ENCODE measurements at places on chromosomes 5 and 9.
A peak's percentile ranks its signal among the peaks of the same experiment; 100 is the strongest.

DNA sequence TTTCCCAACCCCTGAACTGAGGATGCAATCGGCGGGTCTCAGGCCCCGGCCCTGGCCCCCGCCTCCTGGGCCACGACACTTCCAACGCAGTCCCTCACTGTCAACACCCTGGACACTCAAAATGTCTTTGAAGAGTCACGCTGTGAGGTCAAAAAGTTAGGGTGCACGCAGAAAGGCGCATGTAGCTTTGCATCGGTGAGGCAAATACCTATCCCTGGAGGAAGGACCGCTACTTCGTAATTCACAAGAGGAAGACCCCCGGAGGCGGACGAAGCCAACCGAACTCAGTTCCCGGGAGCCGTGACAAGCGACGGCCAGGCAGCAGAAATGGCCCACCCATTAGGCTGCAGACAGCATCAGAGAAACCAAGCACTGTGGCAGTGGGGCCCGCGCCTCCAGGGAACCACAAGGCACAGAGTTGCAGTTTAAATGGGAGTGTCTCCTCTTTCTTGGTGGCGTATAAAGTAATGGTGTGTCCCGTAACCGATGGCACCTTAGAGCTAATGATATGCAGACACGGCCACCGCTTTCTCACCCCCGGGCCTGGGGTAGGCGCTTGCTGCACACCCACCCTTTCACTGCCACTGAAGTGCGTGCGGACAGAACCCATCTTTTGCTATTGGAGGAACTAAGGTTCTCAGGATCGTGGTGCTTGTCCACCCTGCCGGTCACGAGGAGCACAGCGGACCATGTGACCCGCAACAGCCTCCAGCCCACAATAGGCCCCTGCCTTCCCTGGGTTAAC, 9.0 kb downstream of the ADAMTS2 start:
- DNase-seq: no peak

- no peak for DNase-seq
Measured at GRCh38 chr5:59648038-59648831, 245.3 kb downstream of the PDE4D start.

DNA sequence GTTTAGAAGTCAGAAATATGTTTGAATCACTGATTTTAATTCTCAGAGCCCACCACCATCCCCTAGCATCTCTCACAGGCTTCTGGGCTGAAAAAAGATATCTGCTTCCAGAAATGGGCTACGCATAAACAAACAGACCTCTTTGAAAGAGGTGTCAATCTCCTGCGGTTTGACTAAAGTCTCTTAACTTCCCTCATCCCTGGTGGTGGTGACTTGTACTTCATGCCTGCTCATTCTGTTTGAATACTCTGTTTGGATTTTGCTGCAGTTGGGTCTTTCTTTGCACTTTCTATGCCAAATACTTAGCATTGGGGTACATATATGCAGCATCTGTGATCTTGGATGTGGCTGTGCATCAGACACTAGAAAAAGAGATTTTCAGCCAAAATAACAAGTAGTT, 157.2 kb upstream of the ATP10B start:
- no peak for DNase-seq

GRCh38 chr9:86201474-86202337, 57.8 kb downstream of the C9orf153 start:
- no peak for DNase-seq

DNA sequence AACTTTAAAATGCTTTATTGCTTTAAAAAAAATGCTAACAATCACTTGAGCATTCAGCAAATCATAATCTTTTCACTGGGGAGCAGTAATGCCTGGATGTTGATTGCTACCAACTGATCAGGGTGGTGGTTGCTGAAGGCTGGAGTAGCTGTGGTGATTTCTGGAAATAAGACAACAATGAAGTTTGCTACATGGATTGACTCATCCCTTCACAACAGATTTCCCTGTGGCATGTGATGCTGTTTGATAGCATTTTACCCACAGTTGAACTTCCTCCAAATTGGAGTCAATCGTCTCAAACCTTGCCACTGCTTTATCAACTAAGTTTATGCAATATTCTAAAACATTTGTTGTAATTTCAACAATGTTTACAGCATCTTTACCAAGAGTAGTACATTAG, 83.3 kb downstream of the MLLT3 start:
- DNase-seq: no peak

GRCh38 chr5:147305147-147305546, 70.3 kb downstream of the STK32A start:
- DNase-seq: no peak

- no peak for DNase-seq
Measured at GRCh38 chr9:75642522-75642921, 248.0 kb upstream of the PCSK5 start.

DNA sequence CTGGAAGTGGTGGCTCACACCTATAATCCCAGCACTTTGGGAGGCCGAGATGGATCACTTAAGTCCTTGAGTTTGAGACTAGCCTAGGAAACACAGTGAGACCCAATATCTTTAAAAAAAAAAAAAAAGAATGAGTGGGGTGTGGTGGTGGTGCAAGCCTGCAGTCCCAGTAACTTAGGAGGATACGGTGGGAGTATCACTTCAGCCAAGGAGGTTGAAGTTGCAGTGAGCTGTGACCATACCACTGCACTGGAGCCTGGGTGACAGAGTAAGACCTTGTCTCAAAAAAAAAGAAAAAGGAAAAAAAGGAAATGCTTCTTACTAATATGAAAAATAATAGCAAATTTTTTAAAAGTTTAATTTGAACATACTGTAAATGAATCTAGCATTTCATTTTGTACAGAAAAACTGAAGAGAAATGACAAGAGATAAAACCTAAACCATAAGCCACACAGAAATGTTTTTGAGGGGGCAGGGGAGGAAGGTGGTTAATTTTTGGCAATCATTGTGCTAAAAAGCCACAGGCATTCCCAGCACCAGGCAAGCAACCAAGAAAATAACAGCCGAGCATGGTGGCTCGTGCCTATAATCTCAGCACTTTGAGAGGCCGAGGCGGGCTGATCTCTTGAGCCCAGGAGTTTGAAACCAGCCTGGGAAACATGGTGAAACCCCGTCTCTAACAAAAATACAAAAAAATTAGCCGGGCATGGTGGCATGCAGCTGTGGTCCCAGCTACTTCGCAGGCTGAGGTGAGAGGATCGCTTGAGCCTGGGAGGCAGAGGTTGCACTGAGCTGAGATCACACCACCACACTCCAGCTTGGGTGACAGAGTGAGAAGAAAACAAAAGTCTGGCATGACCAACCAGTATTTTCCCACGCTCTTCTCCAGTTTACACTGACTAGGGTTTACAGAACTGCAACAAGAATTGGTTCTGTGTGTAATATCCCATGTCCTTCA, 114.5 kb upstream of the NR5A1 start:
- DNase-seq: no peak

- DNase-seq: no peak
Measured at GRCh38 chr5:124755041-124755440, 8.6 kb upstream of the ZNF608 start.

DNA sequence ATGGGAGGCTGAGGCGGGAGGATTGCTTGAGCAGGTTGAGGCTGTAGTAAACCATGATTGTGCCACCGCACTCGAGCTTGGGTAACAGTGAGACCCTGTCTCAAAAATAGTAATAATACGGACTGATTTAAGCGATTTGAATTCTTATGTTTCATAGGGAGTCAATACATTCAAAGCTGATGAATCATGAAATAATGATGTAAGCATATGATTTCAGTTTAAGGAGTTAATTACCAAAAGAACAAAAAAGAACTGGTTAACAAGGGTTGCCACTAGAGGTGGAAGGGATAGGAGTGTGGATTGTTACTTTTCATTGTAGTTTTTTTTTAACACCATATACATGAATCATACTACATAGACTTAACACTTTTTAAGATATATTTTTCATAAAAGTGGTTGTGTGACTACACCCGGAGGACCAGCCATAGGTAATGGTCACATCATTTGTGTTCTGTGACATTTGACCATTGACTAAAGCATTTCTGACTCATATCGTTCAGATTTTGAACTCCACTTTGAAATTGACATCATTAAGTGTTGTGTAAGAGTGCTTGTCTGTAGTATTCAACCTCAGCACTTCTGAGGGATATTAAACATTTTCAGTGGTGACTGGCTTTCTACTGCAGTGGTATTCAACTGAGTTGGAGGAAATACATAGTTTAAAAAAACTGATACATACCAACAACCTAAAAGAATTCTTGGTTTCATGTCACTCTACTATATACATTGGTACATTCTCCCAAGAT, 7.0 kb downstream of the TRMT10B start:
- no peak for DNase-seq

DNA sequence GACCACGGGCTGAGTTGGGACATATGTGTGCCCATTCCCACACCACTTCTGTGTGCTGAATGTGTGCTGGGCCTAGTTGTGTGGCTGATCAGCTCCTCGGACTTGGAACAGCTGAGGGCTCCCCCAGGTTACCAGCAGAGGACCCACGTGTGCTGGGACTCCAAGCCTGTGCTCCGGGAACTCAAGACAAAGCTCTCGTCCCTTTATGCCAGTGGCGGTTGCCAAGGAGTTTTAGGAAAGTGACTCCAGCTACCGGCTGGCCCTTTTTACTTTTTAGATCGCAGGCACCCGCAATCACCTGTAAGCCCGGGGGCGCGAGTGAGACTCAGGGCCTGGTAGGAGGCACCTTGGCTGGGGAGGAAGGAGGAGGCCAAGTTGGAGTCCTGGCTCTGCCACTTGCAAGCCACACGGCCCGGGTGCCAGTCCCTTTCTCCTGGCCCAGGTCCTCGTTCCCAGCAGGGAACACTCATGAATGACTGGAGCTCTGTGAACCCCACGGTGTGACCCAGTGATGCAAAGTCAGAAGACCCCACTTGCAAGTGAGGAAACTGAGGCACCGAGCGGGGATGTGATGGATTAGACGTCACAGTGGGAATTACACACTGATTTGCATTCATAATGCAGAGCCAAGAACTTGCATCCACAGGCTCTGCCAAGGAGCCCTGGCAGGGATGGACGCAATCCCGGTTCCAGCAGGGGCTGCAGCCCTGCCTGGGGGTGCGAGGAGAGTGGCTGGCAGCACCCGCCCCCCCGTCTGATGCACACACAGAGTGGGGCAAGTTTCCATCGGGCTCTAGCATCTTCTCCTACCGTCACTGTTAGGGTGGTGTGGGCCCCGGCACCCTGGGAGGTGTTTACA, 26.9 kb downstream of the CRB2 start:
- DNase-seq: no peak

GRCh38 chr9:97633859-97634490, 354 bp downstream of the NCBP1 start:
- no peak for DNase-seq

DNA sequence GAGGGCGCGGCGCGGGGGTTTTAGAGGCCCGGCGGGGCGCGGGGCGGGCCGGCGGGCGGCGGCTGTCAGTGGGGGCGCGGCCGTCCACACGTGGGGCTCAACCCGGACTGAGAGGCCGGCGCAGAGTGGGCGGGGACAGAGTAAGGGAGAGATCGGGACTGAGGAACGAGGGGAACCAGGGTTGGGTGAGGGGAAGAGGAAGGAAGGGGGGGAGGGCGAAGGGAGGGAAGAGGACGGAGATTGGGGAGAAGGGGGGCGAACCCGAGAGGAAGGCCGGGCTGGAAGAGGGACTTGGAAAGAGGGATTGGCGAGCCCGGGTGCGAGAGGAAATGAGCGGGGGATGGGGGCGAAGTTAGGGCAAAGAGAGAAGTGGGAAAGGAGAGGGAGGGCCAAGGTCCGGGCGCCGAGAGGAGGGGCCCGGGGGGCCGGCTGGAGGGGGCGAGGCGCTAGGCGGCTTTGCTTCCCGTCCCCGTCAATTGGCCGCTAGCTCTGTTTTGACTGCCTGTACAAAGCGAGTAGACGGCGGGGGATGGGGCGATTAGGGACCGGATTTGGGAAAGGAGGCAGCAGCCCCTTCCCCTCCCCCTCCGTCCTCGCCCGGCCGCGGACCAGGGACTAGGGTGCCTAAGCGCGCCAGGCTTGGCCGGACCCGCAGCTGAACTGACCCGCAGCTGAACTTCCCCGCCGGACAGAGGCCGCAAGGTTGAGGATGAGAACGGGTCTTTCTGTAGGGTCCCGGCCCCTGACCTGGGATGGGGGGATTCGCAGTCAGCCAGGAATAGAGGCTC, 399 bp upstream of the FBN2 start:
- DNase-seq: peak; percentile 8

DNA sequence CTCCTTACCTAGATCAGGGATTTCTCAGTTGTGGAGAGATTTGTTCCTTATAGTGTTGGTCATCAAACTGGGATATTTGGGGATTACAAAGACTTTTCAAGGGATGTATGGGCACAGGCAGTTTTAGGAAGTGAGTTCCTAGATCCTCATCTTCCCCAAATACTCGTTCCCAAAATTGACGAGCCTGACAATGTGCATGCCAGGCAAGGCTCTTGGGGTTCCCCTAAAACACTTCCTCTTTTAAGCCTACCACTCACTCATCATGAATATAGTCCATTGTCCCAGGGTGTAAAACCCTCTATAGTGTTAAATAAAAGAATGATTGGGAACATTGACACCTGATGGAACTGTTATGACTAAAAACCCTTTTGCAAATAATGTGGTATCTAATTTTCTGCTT, 26.4 kb downstream of the PDCD1LG2 start:
- no peak for DNase-seq

- DNase-seq: peak; percentile 13
Measured at GRCh38 chr5:100731768-100732167, 171.3 kb downstream of the ST8SIA4 start.

DNA sequence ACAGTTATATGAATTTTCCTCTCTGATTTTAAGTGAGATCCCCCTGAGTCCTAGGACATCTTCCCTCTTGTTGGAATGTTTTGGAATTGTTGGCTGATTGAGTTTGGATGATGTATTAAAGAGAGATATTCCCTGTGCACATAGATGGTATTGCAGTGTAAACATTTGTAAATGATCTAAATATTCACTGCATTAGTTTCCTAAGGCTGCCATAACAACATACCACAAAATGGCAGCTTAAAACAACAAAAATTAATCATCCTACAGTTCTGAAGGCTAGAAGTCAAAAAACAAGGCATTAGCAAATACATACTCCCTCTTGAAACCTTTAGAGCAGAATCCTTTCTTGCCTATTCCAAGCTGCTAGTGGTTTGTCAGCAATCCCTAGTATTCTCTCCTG, 38.0 kb upstream of the MROH2B start:
- DNase-seq: no peak

DNA sequence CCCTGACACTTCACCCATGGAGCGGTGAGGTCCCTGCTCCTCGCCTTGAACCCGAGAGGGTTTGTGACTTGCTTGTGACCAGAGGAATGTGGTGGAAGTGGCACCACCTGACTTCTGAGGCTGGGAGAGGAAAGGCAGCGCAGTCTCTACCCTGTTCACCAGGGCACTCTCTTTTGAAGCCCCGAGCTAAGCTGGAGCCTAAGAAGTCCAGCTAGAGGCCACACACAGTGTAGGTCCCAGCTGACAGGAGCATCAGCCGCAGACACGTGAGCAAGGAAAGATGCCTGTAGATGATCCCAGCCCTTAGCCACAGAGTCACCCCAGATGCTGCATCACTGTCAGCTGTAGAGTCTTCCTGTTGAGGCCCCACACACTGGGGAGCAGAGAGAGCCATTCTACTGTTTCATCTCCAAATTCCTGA, 1.7 kb upstream of the ANGPTL2 start:
- DNase-seq: no peak

- DNase-seq: no peak
Measured at GRCh38 chr5:142065273-142065672, 43.3 kb upstream of the NDFIP1 start.
